ENCODE measurements at places on chromosomes 2 and 18.

GRCh38 chr2:134792186-134792585 lies 46.2 kb upstream of the ACMSD start:
- no peak for DNase-seq

DNA sequence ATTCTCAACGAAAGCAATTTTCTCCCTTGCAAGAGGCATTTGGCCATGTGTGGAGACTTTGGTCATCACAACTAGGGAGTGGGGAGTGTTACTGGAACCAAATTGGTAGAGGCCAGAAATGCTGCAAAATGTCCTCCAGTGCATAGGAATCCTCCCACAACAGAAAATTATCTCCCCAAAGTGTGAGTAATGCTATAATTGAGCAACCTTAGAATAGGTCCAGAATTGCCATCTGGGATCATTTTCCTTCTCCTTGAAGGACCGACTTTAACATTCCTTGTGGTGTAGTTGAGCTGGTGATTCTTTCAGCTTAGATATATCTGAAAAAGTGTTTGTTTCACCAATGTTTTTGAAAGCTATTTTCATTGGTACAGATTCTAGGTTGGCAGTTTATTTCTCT lies 111.2 kb upstream of the SMIM21 start:
- no peak for DNase-seq

DNA sequence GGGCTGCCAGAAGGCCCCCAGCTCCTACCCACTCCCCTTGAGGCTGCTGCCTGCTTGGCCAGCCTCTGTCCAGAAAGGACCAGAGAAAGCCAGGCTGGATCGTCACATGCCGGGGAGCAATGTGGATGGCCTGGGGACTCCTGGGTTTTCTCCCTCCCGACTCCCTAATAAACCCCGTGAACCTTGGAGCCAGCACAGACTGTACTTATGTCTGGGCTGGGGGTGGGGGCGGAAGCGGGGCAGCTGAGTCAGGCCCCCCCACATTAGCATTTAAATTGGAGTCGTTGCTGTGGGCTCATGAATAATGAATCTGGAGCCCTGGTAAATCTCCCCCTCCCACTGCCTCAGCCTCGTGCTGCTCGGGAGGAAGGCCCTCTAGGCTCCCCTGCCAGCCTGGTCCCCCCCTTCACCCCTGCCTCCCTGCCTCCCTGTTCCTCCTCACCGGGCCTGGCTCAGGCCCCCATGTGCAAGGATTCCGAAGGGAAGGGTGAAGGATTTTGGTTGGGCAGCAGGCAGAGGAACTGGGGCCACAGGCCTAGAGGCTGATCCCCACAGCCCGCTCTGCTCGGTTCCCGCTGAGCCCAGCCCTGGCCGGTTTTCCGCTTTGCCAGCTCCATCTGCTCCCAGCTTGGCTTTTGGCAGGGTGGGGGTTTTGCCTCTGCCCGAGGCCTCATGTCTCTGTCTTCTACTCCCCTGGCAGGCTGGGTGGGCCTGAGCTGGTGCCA lies 7.3 kb upstream of the ASIC4 start:
- no peak for DNase-seq

- no peak for DNase-seq
Observed at GRCh38 chr18:50987261-50987660, 19.4 kb downstream of the ELAC1 start.

GRCh38 chr18:56517196-56517595 lies 121.2 kb downstream of the TXNL1 start:
- no peak for DNase-seq

DNA sequence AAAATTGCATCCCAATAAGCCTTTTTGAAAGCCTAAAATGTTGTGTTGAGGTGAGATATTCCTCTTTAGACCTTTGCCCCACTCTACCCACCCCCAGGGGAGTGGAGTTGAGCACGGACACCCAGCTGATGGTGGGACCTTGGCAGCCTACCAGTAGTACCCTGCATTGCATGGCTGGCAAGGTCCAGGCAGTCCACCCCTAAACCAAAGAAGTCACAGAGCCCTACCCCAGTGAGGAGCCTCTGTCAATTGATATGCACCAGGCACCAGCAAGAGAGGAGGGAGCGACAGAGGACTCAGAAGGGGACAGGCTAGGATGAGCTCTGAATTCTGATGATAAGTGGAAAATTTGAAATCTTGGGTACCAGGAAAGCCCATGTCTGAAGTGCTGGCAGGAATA lies 38.6 kb downstream of the MARCO start:
- no peak for DNase-seq

DNA sequence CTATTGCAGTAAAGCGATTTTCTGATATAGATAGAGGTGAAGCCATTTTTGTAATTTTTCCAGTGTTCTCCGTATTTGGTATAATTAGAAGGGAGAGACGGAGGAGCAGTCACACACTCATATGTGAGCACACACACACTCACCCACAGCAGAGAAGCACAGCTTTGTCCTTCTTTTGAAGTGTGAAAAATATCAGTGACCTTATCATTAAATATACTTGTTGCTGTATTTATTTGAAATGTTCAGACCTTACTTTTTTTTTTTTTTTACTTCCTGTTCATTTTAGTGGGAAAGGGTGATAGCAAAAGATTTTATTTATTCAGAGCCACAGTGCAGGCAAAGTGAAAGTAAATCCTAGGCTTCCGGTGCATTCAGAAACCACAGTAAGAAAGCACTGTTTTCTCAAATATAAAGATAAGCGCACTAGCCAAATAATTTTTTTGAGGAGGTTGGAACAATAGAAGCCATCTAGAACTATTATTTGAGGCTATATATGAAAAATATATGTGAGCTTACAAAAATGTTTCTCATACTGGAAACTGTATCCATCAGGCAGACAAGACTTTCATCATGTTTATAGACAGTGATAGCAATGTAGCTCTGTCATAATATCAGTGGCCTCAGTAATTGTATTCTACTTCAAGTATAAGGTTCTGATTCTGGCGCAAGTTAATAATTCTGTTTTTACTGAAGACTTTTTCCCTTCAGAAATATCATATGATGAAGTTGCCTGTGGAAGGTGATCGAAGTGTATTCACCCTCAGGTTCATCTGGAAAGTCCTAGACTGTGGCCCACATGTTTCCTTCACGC lies 37.2 kb downstream of the TSHZ1 start:
- DNase-seq, result no peak

DNA sequence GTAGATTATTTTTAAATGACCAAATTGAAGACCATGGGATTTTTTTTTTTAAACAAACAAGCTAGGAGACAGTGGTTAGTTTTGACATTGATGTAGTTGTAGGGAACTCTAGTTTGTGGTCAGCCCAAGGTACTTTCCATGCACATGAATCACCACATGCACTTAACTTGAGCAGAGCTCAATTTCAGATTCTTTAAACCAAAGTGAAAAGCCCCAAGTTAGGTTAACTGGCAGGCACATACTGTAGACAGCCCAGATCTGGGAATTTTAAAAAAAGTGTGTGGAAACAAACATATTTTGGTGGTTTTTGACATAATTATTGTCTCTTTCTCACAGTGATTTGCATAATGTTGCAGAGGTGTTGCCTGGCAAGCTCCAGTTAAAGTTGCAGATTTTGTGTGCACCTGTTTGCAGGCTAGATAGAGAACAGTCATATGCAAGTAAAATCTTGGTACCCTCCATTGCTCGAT lies 88.4 kb downstream of the BCL2L11 start:
- no peak for DNase-seq

GRCh38 chr2:68292108-68292710 lies 27.5 kb downstream of the CNRIP1 start:
- DNase-seq, result no peak

GRCh38 chr2:172531309-172531708 lies 24.6 kb upstream of the PDK1 start:
- no peak for DNase-seq

DNA sequence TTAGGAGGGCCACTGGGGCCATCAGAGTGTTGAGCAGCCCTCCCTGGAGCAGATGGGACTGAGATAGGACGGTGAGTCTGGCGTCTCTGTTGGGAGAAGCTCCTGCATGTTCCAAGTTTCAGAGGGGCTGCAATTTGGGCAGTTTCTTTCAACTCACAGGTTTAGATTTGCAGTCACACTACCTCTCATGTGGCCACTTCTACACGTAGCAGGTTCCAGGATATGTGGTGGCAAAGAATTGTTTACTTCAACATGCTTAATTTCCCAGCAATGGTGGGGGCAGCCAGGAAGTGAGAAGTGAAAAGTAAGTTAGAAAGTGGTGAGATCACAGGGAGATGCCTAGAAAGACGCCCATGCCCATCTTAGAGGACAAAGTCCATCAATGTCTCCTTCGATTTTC lies 9.3 kb downstream of the NCK2 start:
- no peak for DNase-seq

DNA sequence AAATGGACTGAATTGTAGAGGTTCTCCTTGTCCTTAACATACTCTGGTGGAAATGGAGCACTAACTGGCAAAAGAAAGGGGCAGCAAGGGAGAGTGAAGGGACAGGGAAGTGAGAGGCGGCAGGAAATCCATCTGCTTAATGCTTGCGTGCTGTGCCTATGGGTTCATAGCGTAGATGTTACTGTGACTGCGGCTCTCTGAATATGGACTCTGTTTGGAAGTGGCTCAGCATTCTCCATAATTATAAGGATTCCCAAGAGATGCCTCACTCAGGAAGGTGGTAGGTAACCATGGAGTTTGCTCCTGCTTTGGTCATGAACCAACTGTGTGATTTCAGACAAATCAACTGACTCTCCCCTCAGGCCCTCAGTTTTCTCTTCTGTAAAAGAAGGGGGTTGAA lies 50.0 kb downstream of the MYO3B start:
- DNase-seq, result no peak

DNA sequence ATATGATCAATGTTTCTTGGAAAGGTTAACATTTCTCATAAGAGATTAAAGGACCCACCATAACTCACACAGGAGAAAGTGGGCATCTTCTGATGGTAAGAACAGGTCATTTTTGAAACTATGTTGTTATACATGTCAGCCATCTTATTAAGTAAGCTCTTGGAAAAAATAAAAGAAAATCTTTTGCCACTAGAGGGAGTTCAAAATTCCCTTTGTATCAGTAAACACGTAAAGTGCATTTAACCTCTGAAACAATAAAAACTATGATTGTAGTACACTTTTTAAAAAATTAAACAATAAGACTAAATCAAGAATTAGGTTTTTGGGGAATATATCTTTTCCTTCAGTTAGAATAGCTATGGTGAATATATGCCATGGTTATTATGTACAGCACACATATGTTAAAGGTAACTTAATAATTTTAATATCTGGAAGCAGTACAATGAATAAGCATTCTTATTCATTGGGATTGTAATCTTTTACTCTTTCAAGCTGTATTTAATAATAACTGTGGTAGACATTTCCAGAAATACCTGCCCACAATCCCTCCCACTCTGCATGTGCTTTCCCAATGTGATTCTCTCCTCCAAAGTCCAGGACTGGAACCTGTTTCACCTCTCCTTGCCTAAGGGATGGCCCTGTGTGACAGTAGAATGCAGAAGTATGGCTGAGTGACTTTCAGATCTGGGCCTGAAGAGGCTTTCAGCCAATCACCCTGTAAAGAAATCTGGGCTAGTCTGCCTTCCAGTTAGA lies 64.2 kb downstream of the RBMS1 start:
- DNase-seq, result no peak

DNA sequence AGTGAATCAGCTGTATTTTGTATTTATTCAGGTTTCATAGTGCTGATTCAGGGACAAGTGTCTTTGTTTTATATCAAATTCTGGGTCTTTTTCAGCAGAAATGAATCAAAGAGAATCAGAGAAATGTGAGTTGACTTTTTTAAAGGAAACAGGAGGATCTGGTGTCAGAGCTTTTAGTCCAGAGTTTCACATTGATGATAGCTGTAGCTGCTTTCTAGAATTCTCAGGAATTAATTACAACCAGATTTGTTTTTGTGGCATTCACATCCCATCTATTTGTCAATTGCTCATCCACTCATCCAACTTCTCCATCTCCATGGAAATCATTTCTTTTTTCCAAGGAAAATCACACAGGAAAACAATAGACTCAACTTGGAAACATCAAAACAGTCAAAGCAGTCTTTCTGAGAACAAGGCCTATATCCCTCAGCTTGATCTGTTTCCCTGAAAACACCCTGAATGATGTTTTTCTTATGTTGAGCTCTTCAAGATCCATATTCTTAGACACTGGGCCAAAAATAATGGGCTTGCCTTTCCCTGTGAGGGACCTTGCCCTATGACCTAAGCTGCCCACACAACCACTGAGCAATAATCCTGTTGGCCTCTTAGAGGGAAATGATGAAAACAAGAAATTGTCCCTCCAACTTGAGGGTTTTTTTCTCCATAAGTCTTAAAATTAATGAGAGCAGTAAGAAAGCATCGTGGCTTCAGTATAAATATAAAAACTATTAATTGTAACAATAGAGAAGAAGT lies 249.5 kb upstream of the FN1 start:
- no peak for DNase-seq

DNA sequence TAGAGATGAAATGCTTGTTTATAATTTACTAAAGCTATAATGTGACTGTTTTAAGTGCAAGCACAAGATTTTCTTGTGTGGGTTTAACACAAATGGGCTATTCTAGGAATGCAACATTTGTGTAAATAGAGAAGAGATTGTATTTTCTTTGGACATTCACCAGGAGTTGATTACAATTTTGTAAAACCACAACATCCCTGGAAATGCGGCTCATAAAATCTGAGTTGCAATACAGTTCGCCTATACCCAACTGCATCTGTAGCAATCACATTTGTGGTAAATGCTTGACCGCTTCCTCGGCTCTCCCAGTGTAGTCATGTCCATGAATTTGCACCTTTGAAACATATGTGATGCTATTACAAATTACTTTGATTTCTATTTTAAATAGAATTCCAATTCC lies 348.7 kb upstream of the CDH20 start:
- DNase-seq, result no peak

- no peak for DNase-seq
Observed at GRCh38 chr2:64267699-64268098, 123.5 kb upstream of the PELI1 start.

DNA sequence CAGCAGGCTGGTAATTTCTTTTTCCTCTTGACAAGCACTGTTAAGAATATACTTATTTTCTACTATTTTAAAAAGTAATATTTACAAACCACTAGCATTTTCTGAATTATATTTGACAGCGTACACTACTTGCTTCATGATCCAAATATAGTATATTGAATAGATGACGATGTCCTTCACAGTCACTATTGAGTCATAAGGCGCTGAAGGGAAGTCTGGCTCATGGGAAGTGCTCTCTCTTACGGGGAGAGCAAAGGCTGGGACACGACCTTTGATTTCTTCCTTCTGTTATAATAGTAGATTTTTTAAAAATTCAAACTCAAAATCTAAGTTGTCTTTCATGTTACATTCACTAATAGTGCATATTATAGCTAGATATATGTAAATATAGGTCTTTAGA lies 357.1 kb downstream of the SOCS6 start:
- DNase-seq, result no peak

- no peak for DNase-seq
Observed at GRCh38 chr2:179139506-179139905, 89.6 kb upstream of the CCDC141 start.

GRCh38 chr2:11742702-11743357 lies 3.6 kb upstream of the LPIN1 start:
- DNase-seq, result no peak

- DNase-seq, result no peak
Observed at GRCh38 chr2:196410008-196410407, 229.5 kb upstream of the CCDC150 start.

GRCh38 chr2:29033656-29034055 lies 40.7 kb downstream of the PCARE start:
- no peak for DNase-seq

GRCh38 chr2:97734061-97735051 lies 21.0 kb downstream of the ZAP70 start:
- DNase-seq, result no peak

GRCh38 chr2:162011706-162012564 lies 62.1 kb downstream of the DPP4 start:
- no peak for DNase-seq

Measured in activated effector memory CD4-positive, alpha-beta T cell treated with Interleukin-2 at 50 U/mL for 16 hours (primary cell).